ENCODE measurements at places on chromosomes 16 and 17.

DNA sequence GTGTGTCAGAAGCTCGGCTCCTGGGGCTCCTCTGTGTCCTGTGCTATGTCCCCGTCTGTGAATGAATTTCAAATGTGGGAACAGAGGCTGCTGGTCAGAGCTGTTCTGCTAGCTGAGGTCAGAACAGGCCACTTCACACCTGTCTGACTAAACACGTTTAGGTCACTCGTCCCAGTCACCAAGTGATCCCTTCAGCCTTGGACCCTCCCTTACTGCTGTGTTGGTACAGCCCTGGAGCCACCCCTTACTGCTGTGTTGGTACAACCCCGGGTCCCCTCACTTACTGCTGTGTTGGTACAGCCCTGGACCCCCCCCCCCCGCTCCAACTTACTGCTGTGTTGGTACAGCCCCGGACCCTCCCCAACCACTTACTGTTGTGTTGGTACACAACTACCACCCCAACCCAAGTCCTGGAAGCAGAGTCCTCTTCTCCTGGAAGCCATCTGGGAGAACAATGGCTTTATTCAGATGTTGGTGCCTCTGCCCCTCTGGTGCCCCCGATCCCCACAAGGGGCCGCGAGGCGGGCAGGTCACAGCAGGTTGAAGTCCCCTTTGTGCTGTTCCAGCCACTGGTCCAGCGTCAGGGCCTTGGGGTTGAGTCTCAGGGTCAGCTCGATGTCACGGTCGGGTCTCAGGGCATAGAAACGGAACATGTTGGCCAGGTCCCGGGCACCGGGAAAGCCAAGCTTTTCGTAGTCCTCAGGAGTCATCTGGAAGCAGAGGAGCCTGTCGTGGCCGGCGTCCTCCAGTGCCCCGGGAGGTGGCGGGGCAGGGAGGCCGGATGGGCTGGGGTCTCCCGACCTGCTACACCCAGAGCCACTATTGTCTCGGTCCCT lies 13.0 kb downstream of the NMRAL1 start:
- DNase-seq = peak; percentile 37

GRCh38 chr17:32927201-32927723 lies 691 bp upstream of the TMEM98 start:
- DNase-seq = no peak

- DNase-seq = peak; percentile 61
Measured at GRCh38 chr16:180101-180675, at the start of gene HBQ1. Gene HBQ1, plus strand, starts transcription at chr16:180459. Its CDS starts 28 bp downstream, at chr16:180487.

DNA sequence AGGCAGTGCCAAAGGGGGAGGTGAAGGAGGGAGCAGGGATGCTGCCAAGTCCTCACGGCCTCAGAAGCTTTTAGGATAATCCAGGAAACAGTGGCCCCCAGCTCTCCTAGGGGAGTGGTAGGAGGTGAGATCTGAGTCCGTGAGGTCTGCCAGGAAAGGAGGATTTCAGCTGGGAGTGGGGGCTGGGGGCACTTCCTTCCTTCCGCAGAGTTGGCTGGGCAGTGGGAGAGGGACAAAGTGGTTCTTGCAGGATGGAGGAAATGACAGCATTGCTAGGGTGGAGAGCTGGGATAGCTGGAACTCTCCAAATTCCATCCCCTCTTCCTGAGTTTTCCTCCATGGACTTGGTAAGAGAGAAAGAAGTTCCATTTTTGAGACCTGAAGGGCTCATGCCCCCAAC lies 4.8 kb upstream of the SP6 start:
- no peak for DNase-seq

DNA sequence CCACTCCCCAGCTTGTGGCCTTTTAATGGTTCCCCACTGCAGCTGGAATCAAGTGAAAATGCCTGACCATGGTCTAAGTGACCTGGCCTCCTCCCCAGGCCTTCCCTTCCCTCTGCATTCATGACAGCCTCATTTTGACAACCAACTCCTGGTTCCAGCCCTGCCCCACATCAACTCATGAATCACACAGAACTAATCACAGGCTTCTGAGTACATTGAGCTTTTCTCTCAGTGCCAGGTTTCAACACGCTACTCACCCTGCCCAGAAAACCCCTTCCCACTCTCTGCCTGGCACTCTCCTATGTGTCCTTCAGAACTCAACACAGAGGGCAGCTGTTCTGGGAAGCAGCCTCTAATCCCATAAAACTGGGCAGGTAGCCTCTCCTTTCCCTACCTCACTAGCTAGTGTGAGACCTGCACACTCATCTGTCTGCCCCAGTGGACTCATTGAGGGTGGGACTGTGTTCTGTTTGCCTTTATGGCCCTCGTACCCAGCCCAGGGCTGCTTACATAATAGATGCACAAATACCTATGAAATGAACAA lies 313.6 kb downstream of the GRIN2A start:
- no peak for DNase-seq

DNA sequence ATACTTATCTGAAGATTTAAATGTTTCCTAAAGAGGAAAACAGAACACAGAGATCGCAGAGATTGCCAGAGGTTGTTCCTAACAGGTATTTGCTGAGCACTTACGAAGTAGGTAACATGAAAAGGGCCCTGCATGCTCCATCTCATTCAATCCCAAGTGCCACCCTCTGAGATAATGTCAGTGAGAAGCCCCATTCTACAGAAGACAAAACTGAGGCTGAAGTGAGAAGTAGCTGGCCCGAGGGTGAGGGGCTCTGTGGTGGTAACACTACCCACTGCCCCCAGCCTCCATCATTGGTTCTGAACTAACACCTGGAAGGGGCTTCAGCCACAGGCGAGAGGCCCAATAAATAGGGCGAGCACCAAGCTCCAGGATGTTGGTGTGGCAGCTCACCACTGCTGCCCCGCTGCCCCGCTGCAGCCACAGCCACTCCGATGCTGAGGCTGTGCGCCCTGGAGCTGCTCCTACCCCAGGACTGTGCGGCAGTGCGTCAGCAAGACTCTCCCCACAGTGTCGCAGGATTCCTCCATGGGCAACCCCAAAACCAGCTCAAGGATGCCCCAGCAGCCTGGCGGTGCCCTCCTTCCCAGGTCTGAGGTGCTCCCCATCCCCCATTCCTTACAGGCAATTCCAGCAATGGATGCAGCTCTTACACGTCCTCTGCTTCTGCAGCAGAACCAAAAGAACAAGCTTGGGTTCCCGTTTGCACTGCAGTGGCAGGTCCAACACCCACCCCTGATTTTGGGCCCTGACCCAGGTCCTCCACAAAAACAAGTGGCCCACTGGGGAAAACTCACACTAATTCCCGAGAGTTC lies 10.3 kb downstream of the FLCN start:
- no peak for DNase-seq

DNA sequence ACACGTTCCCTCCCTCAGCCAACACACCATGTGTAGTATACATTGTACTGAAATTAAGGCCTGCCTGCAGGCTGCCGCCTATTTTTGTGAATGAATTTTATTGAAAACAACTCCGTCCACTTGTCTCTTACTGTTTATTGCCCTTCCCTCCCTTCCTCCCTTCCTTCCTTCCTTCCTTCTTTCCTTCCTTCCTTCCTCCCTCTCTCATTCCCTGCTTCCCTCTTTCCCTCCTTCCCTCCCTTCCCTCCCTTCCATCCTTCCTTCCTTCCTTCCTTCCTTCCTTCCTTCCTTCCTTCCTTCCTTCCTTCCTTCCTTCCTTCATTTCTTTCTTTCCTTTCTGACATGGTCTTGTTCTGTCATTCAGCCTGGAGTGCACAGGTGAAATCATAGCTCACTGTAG lies 2.3 kb downstream of the ITGAM start:
- no peak for DNase-seq

GRCh38 chr17:19299866-19300265 lies 62.7 kb downstream of the B9D1 start:
- DNase-seq = peak; percentile 69

GRCh38 chr17:35056013-35056412 lies 7.5 kb downstream of the RFFL start:
- DNase-seq = no peak

GRCh38 chr16:56675685-56676210 lies 6.1 kb downstream of the MT1H start:
- no peak for DNase-seq

GRCh38 chr17:60851181-60851580 lies 173.5 kb downstream of the BCAS3 start:
- no peak for DNase-seq

DNA sequence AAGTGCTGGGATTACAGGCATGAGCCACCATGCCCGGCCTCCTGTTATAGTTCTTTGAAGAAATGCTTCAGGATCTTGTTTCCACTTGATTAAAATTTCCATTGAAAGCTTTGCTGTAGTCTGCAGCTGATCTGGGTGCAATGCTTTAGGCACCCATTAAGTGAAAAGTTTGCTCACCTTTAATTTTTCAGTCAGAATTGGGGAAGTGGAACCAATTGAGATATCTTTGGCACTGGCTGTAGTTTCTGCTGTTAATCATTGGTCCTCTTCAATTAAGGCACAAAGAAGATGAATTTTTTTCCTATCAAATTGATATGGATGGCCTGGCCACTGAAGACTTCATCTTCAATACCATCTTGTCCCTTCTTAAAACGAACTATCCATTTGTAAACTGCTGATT lies 336.1 kb upstream of the TBX2 start:
- DNase-seq = no peak

DNA sequence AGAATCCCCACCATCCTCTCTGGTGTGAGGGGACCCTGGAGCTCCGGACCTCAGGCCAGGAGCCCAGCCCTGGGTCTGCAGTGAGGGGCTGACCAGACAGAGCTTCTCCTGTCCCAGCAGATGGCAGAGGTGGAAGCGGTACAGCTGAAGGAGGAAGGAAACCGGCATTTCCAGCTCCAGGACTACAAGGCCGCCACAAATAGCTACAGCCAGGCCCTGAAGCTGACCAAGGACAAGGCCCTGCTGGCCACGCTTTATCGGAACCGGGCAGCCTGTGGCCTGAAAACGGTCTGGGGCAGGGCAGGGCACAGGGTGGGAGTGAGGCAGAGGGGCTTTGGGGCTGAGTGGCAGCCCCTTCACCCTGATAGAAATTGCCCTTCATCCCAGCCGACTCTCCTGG lies 527 bp downstream of the UNC45B start:
- DNase-seq = no peak

DNA sequence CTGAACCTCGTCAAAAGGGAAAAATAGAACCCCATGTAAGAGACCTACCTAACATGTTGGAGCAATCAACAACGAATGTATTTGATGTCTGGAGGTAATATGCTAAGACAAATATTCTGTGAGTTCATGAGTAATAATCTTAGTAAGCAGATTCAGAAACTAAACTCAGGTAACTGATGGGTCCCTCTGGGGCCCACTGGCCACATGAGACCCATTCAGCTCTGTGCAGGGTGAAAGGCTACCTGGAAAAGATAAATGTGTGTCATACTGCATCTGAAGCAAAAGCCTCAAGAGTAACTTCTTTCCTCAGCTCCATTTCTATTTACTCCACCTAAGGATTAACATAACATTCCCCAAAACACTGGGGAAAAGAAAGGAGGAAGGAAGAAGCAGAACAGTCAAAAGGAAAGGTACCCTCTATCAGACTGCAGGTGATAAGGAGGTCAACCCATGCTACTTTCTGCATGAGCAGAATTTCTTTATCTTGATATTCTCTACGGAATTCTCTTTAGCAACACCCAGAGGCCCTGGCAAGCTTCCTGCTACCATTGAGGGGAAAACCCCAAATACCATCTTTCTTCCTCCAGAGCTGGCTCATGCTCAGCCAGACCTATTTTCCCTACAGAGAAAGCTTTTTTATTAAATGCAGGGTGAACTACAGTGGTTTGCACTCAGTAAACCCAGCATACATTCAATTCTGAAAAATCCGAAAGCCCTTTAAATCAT lies 37.7 kb upstream of the ABCA6 start:
- no peak for DNase-seq
